ENCODE measurements at places on chromosomes 6 and 20.

- DNase-seq, result no peak
Observed at GRCh38 chr20:49568278-49569151, 578 bp upstream of the PTGIS start.

- DNase-seq, result no peak
Observed at GRCh38 chr6:79215213-79215824, 19.2 kb downstream of the HMGN3 start.

- no peak for DNase-seq
Observed at GRCh38 chr20:48877304-48877703, 44.2 kb upstream of the ARFGEF2 start.

DNA sequence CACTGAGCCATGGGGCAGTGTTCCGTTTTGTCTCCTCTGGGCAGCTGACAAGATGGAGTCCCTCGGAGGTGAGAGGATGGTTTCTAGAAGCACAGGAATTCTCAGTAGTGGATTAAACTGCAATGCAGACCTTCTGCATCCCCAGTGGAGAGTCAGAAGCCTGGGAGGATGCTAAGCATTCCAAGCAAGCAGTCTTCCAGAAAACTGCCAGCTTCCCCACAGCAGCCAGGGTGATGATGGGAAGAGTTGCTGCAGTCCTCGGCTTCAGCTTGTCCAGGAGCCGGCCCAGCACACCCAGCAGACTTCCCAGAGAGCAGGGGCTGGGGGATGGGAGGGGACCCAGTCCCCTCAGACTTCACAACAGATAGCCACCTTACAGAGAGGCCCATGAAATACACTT is 163.6 kb downstream of the LY86 start:
- DNase-seq, result no peak

- no peak for DNase-seq
Observed at GRCh38 chr6:14873101-14873500, 372.8 kb upstream of the JARID2 start.

DNA sequence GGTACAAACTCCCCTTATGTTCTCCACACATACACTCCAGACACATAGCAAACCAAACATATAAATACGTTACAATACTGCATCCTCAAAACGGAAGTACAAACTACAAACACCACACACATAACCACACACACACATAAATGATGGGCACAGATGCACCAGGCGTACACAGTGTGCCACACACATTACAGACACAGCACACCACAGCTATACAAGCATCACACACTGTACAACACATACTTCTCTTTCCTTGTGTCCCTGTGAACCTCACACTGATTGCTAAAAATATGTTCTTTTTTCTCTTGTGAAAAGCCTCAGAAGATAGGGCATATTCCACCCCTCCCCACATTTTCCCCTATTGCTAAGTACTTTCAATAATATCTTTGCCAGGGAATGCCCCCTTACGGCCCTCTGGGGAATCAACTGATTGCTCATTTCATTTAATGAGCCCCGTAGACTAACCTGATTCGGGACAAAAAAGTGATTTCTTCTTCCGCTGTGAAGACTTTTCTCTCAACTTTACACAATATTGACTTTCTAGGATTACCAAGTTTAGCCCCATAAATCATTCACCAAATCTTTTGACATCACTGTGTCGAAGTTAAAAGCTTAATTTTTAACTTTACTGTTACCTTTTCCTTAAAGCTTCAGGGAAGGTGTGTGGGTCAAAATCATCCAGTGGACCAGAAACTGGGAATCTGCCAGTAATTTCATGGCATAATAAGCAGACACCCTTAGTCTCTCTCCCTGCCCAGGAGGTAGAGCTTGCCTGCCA is at the start of gene SLC17A1:
Gene SLC17A1, minus strand, starts transcription at position 521 of the 775 bp plus-strand sequence. CDS start 1,495 bp downstream, outside the sequence.
- no peak for DNase-seq

DNA sequence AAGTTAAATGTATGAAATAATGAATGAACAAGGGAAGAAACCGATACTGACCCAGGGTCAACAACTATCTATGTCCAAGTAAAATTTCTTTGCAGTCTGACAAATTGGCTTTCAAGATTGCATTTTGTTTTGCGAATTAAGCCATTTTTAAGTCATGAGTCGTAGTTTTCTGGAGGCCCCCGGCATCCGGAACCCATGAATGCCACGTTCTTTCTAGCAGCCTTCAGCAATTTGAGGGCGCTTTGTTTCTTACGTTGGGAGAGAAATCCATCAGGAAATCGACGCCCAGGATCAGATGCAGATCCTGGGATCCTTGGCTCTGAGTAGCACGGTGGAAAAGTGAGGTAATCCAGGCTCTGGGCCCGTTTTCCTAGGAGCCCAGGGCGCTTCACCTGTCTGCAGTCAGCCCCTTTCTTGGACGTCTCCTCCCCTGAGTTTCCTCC is 309 bp upstream of the ABRACL start:
- no peak for DNase-seq

DNA sequence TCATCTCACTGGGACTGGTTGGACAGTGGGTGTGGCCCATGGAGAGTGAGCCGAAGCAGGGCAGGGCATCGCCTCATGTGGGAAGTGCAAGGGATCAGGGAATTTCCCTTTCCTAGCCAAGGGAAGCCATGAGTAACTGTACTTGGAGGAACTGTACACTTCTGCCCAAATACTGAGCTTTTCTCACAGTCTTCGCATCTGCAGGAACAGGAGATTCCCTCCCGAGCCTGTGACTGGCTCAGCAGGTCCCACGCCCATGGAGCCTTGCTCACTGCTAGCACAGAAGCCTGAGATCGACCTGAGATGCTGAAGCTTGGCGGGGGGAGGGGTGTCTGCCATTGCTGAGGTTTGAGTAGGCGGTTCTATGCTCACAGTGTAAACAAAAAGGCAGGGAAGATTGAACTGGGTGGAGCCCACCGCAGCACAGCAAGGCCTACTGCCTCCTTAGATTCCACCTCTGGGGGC is 10.4 kb upstream of the CALHM5 start:
- no peak for DNase-seq

- no peak for DNase-seq
Observed at GRCh38 chr20:59084041-59084850, 41.7 kb upstream of the PRELID3B start.

DNA sequence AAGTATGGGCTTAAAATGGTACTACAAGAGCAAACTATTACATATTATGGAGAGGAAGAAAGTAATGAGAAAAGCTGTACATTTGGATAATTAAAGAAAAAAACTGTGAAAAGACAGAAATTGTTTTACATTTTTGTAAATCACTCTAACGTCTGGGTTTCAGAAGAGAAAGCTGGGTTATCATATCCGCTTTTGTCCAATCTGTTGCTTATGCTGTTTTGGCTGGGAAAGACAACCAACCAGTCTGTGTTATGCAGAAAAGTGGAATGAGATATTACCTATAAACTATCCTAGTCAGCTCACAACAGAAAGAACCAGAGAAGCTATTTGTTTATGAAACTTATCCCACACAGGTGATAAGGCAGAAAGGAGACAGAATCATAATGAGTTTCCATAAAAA is 32.4 kb downstream of the REV3L start:
- DNase-seq, result no peak

- DNase-seq, result no peak
Observed at GRCh38 chr6:90559931-90560330, 26.9 kb downstream of the MAP3K7 start.

- no peak for DNase-seq
Observed at GRCh38 chr6:17869010-17869752, 118.3 kb downstream of the KIF13A start.

DNA sequence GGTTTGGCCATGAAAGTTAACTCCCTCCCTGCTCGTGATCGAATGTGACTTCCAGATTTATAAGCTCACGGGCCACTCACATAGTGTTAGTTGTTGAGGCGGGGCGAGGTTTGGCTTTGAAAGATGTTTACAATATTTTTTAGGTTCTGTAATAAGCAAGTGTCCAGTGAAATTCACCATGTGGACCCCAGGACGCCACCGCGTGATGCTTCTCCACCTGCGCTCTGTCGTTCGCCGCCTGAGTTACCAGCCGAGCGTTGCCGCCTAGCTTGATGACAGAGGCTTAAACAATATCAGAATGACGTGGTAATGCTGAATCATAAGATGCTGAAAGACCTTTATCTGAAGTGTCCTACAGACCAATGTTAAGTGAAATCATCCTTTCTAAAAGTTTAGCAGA is 241.0 kb downstream of the MYLK4 start:
- no peak for DNase-seq

DNA sequence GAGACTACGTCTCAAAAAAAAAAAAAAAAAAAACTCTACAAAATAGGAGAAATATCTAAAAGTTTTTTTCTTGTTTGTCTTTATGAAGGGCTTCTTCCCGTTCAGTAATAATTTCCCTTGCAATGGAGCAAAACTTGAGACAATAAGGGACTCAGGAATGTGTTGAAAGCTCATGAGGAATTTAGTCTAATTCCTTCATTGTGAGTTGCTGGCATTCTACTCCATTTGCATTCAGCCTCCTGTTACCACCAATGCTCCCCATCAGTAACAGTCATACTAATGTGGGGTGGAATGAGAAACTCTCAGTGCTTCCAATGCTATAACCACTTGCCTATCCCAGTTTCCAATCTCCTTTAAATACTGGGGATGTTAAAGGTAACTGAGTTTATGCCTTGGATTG is 576.7 kb upstream of the AGPAT4 start:
- no peak for DNase-seq

DNA sequence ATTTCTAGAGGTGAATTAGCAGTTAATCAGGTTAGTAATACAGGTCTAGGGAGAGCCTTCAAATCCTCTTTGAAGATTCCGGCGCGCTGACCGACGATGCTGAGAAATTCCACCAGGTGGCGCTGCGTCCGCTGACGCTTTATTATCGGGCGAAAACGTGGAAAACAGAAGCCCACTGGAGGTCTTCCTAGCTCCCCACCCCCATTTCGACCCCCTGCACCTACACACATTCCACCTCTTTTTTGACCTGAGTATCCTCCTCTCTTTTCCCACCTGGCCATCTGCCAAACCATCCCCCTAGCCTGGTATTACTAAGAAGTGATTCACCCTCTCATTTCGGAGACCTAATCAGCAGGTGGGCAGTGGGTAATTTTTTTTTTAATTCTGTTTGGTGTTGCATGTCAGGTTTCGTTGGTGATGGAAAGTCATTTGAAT is 65.4 kb upstream of the RIN2 start:
- DNase-seq, result peak; percentile 71

GRCh38 chr20:19775353-19776253 is 17.5 kb downstream of the RIN2 start:
- no peak for DNase-seq

- DNase-seq, result no peak
Observed at GRCh38 chr6:162290846-162291465, 436.6 kb downstream of the PRKN start.

GRCh38 chr6:42079941-42080464 is 29.7 kb downstream of the TAF8 start:
- DNase-seq, result no peak

GRCh38 chr20:46283426-46284039 is 24.8 kb downstream of the CDH22 start:
- no peak for DNase-seq

- DNase-seq, result peak; percentile 49
Observed at GRCh38 chr6:28922821-28923317, 916 bp downstream of the TRIM27 start.

DNA sequence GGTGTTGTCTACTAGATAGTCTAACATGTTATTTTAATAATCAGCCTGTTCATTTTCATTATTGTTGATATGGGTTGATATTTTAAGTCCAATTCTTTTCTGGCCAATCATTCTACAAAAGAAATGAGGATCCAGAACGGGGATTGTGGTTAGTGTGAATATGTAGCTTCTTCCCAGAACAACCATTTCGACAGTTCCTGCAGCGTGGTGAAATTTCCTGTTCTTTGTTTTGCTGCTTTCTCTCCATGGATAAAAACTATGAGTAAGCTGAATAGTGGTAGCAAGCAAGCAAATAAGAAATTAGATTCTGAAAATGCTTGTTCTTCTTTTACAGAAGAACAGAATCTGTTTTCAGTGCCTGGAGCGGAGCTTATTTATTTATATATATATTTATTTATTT is 65.5 kb upstream of the F13A1 start:
- no peak for DNase-seq

DNA sequence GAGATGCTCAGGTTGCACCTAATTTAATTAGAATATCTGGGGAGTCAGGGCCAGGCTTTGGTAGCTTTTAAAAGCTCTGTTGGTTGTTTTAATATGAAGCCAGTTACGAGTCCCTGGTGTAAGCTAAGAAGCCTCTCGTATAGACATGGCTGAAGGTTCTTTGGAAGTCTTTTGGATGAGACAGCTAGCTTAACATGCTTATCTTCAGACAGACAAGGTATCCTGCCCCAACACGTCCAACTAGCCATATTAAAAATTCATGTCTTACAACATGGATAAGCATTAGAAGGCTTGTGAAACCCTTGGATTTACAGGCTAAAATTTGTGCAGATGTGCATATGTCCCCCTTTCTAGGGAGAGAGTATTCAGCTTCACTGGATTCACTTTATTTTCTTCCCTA is 105.7 kb upstream of the KCNK16 start:
- no peak for DNase-seq

DNA sequence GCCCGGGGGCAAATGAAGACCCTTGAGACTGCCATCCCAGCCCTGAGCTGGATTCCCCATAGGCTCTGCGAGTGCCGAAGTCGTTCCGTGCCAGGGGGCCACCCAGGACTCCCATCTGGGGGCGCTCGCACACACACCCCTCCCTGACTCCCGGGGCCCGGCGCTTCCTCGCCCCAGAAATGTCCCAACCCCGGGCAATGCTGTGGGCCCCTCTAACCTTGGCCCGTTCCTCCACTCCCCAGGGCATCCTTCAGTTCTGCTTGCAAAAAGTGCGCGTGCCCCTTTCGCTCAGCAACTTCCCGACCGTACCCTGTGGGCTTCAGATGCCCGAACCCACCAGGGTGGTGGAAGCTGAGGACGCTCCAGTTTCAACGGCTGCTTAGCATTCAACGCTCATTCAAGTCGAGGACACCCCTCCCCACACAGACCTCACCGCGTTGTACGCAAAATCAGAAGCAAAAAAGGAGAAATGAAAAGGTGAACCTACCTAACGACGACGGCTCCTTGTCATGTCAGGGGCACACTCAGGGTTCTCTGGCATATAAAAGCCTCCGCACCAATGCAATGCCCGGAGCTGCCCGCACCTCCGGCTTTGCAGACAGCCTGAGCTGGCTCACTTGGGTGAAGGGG is 25.3 kb downstream of the RIPOR2 start:
- DNase-seq, result peak; percentile 54

- DNase-seq, result no peak
Observed at GRCh38 chr6:88167352-88167937, 1.3 kb upstream of the CNR1 start.

DNA sequence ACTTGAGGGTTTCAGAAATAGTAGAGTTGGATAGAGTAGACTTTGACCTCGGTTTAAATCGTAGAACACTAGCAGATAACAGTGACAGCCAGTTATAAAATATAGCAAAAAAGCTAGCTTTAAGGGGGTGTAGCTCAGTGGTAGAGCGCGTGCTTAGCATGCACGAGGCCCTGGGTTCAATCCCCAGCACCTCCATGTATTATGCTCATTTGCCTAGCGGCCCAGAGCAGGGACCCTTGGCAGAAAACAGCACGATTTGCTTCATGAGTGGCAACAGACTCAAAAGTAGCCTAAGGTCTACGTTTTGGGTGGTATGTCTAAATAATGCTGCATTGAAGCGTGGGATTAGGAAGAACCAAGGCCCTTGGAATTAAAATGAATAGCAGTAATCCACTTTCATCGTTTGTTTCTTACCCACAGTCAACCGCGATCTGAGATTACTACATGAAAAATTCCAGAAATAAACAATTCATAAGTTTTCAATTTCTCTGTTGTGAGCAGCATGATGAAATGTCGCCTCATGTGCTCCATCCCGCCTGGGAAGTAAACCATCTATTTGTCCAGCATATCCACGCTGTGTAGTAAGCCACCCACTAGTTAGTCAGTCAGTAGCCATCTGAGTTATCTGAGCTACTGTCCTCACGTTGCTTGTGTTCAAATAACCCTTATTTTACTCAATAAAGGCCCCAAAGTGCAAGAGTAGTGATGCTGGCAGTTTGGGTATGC is 184.9 kb downstream of the GPX5 start:
- no peak for DNase-seq
